CD8-positive, alpha-beta memory T cell (primary cell): ENCODE measurements at places on chromosomes 5 and 9.

- DNase-seq, result no peak
Measured at GRCh38 chr9:98312365-98312764, 56.9 kb upstream of the TBC1D2 start.

DNA sequence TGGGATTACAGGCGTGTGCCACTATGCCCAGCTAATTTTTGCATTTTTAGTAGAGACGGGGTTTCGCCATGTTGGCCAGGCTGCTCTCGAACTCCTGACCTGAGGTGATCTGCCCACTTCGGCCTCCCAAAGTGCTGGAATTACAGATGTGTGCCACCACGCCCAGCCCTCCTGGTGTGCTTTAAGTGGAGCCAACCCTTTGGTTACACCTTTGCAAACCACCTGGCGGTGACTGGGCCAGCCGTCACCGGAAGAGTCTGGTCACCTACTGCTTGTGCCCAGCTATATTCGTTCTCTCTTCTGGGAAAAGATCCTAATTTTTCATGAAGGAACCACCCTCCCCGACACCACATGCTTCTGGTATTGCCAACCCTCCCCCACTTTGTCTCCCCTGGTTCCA lies 35.9 kb downstream of the COL23A1 start:
- no peak for DNase-seq

- DNase-seq, result no peak
Measured at GRCh38 chr9:77987880-77988525, 43.6 kb downstream of the GNAQ start.

GRCh38 chr5:107615299-107615817 lies 55.4 kb downstream of the EFNA5 start:
- DNase-seq, result no peak

DNA sequence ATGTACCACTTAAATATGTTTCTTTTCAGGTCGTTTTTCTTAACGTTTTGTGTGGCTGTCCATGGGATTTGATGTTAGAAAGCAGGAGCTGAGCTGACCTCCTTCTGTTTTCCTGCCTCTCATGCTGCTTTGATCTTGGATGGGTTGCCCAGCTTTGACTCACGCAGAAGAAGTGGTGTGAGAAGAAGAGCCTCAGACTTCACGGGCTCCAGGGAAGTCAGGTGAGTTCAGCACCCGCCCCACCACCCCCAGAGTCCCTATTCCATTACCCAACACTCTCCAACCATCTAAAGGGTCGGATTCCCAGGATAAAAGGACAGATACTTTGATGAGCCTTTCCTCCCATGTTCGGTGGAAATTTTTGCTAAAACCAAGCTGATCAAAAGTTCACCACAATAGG lies 373.4 kb downstream of the IRX2 start:
- no peak for DNase-seq

DNA sequence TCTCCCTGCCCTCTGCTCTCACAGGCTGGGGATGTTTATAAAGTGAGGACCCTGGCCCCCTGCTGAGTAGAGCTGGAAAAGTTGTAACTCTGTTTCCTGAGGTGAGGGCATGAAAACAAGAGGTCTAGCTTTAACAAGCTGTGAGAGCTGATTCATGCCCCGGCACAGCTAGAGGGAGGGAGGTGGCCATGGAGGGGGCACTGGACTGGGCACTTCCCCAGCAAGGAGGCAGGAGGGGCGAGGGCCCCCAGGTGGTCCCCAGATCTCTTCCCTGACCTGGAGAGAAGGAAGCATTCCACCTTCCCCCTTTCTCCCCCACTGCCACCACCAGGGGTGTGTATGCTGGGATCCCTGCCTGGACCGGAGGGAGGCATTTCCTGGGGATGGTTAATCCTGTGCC lies at the start of gene MSMP:
TSS of gene MSMP (minus strand) at position 13 of the 400 bp plus-strand sequence. CDS start 147 bp downstream, outside the sequence.
- DNase-seq, result no peak

DNA sequence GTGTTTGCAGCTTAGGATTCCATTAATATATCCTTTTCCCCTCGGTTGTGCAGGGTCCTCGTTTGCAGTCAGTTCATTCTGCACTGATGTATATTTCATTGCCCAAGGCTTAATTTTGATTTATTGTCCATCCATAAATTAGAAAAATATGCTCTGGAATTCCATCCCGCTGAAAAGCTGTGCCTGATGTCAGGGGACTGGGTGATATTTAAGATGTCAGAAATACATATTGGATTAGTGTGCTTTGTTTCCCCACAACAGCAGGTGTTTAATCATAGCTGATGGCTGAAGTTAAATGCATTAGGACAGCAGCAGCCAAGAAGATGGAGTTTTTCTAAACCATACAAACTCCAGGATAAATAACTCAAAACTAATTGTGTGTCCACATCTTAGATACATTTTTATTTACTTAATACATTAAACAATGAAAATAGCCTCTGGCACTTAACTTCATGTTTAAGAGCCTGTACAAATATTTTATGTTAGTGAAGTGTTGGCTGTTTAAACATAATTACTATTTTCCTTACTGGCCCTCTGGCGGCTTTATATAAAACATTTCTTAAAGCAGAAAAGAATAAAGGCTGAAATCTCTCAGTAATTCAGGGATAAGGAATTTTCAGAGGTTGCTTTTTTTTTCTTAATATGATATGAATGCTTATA lies 170.4 kb upstream of the TBCA start:
- no peak for DNase-seq

DNA sequence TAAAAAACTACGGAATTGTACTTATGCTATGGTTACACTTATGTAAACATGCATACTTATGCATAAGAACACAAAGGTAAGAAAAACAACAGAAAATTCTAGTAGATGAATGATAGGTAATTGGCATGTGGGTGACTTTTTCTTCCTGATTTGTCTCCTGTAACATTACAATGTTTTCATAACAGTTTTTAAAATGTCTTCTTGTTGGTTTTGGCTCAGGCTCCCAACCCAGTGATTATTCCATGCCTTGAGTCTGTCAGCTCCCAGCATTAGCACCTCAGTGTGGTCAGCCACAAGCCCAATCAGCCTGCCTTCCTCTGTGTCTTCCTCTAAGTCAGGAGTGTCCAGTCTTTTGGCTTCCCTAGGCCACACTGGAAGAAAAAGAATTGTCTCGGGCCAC lies 7.9 kb upstream of the FOXE1 start:
- DNase-seq, result no peak

DNA sequence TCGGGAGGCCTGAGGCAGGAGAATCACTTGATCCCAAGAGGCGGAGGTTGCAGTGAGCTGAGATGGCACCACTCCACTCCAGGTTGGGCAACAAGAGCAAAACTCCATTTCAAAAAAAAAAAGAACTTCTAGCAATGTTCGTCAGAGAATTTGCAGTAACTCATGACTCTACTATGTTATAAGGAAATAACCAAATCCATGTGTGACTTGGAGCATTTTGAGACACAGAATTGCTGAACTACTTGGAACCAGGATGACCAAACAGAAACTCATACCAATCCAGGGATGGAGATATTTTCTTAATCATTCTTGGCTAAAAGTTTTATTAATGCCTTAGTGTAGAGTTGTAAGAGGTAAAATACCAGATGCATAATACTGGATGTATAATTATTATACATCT lies 99.9 kb upstream of the BNC2 start:
- no peak for DNase-seq
